ENCODE measurements at places on chromosomes 6 and 20.

- DNase-seq = no peak
Observed at GRCh38 chr6:106729841-106730240, 100.5 kb downstream of the QRSL1 start.

- peak; percentile 41 for DNase-seq
Observed at GRCh38 chr20:59782986-59783640, 150.3 kb downstream of the SYCP2 start.

GRCh38 chr20:1975291-1975690, 18.6 kb downstream of the PDYN start:
- no peak for DNase-seq

- no peak for DNase-seq
Observed at GRCh38 chr6:16003197-16003491, 125.7 kb upstream of the MYLIP start.

GRCh38 chr6:105739764-105740163, 336.9 kb upstream of the PREP start:
- DNase-seq = no peak

- DNase-seq = peak; percentile 36
Observed at GRCh38 chr6:43308101-43308989, at the start of gene CRIP3. Gene CRIP3 (minus strand): TSS chr6:43308826. CDS start chr6:43308792, 34 bp downstream.

DNA sequence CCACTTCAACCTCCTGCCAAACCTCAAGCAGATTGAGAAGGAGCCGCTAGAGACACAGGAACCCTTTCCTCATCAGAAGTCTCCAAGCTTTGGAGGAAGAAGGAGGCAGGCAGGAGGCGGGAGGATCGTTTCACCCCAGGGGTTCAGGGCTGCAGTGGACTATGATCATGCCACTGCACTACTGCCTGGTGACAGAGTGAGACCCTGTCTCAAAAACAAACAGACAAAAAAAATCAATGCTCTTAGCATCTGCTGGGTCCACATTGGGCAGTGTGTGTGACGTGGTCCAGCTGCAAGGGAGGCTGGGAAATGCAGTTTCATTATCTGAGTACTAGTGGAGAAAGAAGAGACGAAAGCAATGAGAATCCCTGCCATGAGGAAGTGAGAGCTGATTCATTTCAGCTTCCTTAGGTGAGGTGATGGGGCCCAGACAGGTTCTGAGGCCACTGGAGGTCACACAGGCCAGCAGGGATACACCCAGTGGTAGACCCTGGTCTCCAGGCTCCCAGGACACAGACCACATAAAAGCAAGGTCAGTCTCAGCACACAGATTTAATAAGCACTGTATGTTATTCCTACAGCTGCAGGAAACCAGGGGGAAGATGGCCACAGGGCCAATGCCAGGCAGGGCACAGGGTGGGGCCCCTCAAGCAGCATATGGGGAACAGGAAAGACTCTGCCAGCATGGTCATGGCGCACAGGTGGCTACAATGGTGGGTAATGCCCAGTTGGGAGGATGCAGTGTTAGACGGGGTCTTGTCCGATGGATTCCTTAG, 4.3 kb downstream of the GFRA4 start:
- DNase-seq = peak; percentile 81

DNA sequence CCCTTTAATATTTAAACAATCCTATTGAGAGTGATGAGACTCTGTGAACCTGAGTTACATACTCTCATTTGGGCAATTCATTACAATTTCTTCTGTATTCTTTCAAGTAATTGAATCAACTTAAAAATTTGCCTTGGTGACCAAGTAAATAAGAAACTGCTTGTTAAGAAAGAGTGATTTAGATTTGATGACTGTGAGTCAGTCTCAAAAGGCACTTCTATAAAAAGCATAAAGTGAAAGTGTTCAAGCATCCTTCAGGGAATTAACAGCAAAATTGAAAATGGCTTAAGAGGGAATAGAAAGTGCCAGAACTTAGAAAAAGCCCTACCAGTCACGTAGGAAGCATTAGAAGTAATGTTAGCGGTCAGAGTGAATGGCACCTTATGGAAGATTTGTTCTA, 654.7 kb downstream of the EPM2A start:
- DNase-seq = no peak

DNA sequence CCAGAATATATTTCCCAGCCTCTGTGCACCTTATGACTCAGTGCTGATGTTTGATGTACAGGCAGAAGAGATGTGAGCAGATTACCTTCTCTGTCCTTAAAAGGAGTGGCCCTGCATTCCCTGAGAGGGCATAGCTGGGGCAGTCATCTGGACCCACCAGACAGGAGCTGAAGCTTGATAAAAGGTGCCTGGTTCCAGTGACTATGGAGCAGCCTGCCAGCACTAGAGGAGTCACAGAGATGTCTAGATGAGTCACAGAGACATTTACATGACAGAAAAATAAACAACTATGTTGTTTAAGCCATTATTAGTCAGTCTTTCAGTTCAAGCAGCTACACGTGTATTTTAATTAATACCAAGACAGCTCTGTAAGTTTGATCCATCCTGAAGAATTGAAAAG, 237.1 kb upstream of the MOCS1 start:
- DNase-seq = no peak

DNA sequence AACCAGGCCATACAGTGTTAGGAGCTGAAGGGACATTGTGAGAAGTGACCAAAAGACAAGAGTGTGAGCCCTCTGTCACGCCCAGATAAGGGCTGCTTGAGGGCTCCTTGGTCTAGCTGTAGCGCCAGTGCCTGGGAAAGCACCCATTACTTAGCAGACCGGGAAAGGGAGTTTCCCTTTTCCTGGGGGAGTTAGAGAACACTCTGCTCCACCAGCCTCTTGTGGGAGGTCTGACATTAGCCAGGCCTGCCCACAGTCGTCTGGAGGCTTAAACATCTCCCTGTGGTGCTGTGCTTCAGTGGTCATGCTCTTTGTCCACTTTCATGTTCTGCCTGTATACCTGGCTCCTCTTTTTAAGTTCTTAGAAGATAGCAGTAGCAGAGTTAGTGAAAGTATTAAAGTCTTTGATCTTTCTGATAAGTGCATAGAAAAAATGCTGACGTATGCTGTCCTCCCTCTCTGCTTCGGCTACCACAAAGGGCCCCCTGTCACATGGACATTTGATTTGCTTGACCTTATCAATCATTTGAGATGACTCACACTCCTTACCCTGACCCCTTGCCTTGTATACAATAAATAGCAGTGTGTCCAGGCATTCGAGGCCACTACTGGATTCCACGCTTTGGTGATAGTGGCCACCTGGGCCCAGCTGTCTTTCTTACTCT, 201.5 kb upstream of the ECI2 start:
- no peak for DNase-seq

- no peak for DNase-seq
Observed at GRCh38 chr20:23145281-23145700, 59.2 kb upstream of the CD93 start.

DNA sequence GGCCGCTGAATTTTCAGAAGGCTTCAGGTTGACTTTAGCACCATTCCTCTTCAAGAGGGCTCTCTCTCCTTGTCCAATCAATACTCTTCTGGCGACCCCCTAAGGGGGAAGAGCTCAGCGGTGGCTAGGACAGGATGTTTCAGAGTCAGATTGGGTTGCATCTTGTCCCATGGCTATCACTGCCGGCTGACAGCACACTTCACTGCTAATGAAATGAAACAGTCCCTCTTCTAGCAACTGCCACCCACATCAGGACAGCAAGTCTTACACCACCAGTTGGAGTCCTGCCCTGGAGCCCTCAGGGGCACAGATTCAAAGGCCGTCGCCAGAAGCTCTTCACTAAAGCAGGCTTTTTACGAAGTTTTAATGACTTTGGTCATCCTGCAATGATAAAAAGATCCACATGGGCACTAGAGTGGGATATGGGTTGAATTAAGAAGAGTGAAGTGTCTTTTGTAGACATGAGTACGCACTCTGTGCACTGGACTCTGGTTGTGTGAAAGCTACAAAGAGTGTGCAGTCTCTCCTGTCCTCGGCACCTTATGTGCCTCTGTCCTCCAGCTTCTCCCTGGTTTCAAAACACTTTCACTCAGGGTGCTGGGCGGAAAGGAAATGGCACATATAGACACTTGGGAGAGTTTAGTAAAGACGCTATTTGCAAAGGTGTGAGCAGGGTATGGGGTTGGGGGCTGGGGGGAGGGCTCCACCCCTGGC, 66.1 kb upstream of the SLC22A16 start:
- no peak for DNase-seq

DNA sequence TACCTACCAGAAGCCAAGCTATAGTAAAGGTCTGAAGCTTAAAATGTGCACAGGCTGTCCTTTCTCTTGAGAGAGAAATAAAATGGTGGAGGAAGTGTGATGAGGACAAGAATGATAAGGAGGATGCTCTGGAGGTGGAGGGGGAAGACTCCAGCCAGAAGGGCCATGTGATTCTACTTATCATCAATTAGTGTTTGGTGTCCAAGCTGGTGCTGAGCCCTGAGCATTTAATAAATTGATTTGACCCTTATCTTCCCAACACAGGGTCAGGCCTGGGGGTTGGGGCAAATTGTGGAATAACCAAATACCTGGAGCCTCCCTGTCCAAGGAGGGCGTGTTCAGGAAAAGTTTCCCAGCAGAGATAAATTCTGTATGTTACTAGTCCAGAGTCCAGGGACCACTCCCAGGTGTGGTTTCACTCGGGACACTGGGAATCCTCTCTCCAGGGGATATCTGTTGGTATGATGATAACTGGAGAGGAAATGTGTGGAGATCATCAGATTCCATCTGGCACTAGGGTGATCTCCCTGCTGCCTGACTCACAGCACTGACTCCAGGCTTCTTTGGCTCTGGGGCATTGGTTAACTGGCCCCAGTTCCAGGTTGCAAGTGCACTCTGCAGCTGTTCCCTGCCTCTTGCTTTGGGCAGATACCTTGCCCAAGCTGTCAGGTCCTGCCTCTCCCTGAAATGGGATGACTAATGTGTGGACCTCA, 3.8 kb upstream of the MYBL2 start:
- DNase-seq = no peak

GRCh38 chr6:42367353-42368011, 84.2 kb downstream of the TRERF1 start:
- DNase-seq = peak; percentile 75

DNA sequence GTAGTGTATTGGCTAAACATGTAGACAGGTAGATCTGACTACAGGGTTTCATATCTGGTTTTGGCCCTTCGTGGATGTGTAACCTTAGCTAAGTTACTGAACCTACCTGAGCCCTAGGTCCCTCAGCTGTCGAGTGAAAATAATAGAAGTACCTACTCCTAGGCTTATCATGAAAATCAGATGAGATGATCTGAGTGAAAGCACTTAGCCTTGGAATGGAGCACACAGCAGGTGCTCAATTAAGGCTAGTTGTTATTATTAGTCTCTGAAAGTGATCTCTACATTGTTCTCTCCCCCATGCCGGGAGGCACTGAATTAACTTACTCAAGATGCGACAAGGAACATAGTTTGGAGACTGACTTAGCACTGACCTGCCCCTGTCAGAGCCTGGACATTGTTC, 174.7 kb upstream of the ZNF217 start:
- DNase-seq = no peak

DNA sequence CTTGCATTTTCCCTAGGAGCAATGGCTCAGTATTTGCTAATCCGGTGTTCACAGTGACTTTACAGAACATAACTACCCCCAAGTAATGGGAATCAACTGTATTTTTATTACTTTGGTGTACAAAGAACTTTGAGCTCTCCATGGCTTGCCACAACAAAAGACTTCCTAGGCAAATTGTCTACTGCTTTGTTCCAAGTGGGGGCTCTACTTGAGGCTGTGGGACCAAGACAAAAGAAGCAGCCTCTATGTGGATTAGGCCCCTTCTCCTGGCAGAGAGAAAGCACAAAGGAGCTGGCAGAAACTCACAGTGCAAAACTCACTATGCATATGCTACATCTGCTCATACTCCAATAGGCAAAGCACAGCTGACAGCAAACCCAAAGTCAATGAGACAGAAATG, 853 bp downstream of the WFDC8 start:
- DNase-seq = no peak

GRCh38 chr6:96153775-96154174, 138.0 kb downstream of the FUT9 start:
- peak; percentile 9 for DNase-seq

Measured in activated CD4-positive, alpha-beta T cell treated with anti-CD3 and anti-CD28 coated beads, Interleukin-2, amount 50 U/mL, for 16 hours (primary cell).